ENCODE measurements at places on chromosomes 1 and 21. TPM values are rescaled to one million over a fixed set of nuclear protein-coding genes. Genes with fewer than 3 reads are reported as not detected.

DNA sequence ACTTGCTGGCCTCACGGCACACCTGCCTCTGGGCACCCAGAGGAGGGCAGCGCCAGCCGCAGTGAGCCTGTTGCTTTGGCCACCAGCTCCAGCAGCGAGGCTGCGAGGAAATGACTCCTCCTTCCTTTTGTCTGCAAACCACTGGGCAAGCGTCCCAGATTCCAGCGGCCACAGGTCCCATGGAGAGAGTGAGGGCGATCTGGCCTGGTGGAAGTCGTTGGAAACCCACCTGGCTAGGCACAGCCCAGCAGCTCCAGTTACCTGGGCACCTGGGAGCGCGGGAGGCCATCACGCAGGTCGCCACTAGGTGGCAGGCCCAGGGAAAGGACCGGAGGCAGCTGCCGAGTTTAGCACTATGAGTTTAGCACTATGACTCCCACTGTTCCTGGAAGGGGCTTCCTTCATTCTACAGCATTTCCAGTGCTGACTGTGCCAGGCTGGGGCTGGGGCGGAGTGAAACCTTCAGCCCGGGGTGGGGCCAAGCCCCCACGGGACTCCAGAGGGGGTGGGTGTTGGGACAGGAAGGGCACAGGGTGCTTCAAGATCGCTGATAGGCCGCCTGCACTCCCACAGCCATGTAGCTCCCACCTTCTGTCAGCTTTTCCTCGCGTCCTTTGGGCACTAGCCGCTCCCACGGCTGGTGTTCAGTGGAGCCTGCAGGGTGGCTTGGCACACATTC, 1.1 kb upstream of the ESPN start:
- no peak for DNase-seq

DNA sequence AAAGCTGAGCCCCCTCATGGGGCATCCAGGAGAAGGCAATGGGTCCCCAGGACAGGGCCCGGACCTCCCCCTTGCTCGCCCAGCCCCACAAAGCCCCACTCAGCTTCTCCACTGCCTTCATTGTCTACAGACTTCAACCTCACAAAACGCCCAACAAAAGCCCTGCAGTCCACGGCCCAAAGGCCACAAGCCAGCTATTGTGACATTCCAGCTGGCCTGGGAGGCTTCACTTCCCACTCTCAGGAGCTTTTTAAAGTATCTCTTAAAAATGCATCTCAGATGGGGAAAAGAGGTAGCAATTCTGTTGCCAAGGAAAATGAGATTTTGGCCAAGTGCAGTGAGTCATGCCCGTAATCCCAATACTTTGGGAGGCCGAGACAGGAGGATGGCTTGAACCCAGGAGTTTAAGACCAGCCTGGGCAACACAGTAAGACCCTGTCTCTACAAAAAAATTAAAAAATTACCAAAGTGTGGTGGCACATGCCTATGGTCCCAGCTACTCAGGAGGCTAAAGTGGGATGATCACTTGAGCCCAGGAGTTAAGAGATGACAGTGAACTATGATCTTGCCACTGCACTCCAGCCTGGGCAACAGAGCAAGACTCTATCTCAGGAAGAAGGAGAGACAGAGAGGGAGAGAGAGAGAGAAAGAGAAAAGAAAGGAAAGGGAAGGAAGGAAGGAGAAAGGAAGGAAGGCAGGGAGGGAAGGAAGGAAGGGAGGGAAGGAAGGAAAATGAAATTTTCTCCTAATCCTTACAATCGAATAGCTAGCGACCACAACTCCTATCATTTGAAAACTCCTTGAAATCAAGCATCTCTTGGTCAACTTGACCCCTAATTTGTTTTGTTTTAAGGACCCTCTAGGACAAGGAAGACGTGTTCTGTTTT, 31.4 kb upstream of the TARDBP start:
- peak; percentile 65 for DNase-seq

DNA sequence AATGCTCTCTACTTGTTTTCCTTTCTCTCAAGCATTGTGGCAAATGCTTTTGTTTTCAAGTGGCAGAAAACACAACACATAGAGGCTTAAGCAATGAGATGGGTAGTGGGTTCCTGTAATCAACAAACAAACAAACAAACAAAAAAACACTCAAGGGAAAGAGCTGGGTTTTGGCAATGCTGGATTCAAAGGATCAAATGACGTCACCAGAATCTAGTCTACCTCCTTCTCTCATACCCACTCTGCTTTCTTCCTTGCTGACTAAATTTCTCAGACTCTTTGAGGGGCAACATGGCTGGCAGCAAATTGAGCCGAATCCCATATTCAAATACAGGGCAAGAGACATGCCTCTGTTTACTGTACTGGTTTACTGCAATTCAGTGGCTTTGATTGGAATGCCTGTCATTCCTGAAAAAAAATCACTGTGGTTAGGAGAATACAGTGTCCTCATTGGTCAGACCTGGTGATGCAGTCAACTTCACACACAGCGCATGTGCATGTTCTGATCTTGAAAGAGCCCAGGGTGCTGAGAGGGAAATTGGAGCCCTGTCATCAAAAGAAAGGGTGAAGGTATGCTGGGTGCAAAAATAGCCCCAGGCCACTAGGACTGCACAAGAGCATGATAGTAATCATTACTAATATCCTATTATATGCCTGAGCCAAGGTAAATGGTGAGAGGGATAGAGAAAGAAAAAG, 356.2 kb downstream of the KCTD3 start:
- DNase-seq: no peak

- no peak for DNase-seq
Observed at GRCh38 chr21:42117967-42118780, 47.1 kb downstream of the UMODL1 start.

DNA sequence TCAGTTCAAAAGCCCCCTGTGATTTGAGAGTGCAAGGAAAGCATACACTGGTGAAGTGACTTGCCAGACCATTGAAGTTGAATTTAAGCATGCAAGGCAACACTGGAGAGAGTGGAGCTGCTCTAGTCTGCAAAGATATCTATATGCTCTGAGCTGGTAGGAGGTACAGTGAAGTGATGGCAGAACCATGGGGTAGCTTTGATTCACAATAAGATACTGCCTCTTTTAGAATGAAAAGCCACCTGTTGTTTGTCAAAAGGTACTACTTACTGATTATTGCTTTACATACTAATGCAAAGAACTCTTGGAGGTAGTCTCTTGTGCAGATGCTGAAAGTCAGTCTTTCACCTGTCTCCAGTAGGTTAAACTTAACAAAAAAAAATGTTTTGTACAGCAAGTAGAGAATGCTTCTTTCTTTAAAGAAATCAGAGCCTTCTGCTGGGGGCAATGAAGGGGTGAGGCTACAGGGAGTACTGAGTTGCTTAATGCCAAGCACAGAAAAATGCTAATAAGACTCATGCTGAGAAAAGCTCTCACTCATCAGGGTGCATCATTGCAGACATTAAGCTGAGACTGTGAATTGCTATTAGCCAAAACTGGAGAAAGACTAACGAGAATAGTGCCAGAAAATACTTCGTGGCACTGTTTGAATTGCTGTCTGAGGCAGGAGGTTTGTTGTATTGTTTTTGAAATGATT, 1150.5 kb upstream of the TMPRSS15 start:
- DNase-seq: no peak

DNA sequence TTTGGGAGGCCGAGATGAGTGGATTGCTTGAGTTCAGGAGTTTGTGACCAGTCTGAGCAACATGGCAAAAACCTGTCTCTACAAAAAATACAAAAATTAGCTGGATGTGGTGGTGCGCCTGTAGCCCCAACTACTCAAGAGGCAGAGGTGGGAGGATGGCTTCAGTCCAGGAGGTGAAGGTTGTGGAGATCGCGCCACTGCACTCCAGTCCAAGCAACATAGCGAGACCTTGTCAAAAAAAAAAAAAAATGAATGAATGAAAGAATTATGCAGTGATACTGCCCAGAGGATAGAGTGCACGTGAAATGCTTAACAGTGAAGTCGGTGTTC, 429 bp upstream of the DPH2 start:
- no peak for DNase-seq

DNA sequence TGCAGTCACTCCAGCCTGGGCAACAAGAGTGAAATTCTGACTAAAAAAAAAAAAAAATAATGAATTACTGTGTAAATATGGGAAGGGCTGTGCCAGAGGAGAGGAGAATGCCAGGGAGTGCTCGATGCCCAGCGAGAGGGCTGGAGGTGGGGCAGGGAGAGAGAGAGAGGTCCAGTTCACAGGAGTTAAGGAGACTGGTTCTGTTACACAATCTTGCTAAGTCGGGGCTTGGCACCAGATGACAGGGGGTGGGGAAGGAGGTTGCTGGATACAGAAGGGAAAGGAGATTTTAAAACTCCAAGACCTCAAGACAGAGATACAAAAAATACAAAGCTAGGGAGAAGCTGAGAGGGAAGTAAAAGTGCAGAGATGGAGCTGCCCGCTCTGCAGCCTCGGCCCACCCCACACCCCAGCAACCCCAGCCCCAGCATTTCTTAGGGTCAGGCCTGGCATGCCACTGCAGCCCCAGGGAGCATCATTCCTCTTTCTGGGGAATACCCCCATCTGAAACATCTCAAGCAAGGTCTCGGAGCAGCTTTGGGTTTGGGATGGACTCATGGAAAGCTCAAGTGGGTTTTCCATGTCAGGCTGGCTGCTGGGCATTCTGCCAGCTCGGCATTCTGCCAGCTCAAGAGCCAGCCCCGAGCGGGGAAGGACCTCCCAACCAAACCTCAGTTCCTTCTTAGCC, 991 bp downstream of the SELENBP1 start:
- peak; percentile 88 for DNase-seq

DNA sequence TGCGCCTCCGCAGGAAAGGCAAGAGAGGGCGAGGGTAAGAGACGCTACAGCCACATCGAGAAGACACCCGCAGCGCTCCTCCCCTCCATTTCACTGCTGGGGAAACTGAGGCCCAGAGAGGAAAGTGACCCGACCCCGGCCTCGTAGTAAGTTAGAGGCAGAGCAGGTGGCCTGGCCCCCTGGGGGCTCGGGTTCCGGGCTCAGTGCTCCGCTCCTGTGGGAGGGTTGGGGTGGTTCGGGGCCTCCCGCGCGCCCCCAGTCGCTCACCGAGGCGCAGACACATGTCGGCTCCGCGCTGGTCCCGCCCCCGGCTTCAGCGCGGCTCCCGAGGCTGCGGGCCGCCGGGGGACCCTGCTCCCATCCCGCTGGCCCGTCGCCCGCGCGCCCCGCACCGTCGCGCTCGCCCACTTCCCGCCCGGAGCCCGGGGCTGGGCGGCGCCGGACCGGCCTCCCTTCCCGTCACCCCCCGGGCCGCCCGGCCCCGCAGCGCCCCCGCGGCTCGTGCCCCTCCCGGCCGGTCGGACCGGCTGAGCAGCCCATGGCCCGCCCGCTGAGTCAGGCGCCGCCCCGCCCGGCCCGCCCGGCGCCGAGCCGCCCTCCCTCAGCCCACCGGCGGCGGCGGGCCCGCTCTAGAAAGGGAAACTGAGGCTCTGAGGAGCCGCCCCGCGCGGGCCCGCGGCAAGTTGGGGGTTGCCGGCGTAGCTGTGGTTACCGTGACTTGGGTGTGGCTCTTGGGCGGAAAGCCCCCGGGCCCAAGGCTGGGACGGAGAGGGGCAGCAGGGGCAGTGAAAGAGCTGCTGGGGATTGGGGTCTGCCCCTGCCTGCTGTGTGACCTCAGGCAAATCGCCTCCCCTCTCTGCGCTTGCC, at the start of gene TMEM54:
TMEM54 (minus strand) TSS at position 434 of the 867 bp plus-strand sequence; CDS start at position 283, 151 bp downstream.
- peak; percentile 81 for DNase-seq

- no peak for DNase-seq
Observed at GRCh38 chr1:207992677-207993236, 81.8 kb upstream of the CD34 start.

- DNase-seq: no peak
Observed at GRCh38 chr1:32918179-32918578, 17.0 kb upstream of the TMEM54 start.

GRCh38 chr1:15934211-15935055, 41.5 kb downstream of the ZBTB17 start:
- DNase-seq: no peak

- DNase-seq: no peak
Observed at GRCh38 chr1:194167956-194168640, 981.7 kb upstream of the B3GALT2 start.

- peak; percentile 75 for DNase-seq
Observed at GRCh38 chr1:110176299-110176956, 26.1 kb downstream of the SLC6A17 start.

GRCh38 chr1:244864253-244865027, at the start of gene HNRNPU:
HNRNPU (minus strand) TSS chr1:244864543; CDS start chr1:244864307, 236 bp downstream.
- peak; percentile 100 for DNase-seq

DNA sequence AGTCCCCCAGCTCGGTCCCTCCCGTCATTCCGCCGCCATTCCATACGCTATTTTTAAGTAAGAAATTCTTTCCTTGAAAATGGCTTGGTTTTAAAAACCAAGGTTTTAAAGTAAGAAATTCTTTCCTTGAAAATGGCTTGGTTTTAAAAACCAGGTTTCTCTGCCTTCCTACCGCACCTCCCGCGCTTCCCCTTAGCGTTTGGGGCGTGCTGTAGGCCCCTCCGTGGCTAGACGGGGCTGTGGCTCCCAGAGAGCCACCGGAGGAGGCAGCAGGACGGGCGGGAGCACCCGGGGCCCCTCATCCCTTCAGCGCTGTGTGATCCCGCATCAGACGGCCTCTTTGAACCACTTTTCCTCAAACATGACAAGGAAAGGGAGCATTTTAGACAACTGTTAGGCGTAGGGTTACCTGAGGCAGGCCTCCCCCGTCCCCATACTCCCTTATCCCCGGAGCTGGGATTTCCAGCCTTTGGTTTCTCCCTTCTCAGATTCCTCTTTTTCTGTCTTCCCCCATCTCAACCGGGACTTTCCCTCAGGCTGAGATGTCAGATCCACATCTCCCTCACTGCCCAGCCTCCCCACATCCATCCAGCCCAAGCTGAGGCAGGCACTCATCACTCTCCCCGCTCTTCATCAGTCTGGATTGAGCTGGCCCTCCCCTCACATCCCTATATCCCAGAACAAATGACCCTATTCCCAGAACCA, 541 bp upstream of the CD58 start:
- DNase-seq: peak; percentile 65

DNA sequence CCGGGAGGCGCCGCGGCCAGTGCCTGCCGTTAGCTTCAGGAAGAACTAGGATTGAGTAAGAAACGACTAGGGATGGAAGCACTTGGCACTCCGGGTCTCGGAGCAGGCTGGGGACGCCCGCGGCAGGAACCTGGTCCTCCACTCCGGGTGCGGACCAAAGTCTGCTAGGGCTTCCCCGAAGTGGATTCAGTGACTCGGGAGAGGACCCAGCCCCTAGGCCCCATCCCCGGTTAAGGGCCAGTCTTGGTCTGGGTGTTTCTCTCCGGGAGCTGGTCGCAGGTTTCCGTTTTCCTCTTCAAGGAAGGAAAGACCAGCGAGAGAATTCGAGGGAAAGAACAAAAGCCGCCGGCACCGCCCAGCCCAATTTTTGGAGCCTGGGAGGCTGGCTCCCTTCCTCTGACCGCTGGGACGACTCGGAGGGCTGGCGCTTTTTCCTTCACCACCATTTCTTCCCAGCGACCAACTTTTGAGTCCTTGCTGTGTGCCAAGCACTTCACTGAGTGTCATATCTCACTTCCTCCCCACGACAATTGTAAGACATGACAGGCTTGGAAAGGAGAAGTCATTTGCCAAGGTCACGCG, 16.8 kb upstream of the STMN1 start:
- peak; percentile 70 for DNase-seq

The IVL gene
- total RNA-seq: not detected

The ADAMTS1 gene
- 67.4 TPM for total RNA-seq

The TACSTD2 gene
- 0.23 TPM for total RNA-seq

The USH2A gene
- 4.8 TPM for total RNA-seq

The ASAP3 gene
- total RNA-seq: 45.2 TPM
